GM03348 (cell line): ENCODE measurements at places on chromosomes 7 and 10.

DNA sequence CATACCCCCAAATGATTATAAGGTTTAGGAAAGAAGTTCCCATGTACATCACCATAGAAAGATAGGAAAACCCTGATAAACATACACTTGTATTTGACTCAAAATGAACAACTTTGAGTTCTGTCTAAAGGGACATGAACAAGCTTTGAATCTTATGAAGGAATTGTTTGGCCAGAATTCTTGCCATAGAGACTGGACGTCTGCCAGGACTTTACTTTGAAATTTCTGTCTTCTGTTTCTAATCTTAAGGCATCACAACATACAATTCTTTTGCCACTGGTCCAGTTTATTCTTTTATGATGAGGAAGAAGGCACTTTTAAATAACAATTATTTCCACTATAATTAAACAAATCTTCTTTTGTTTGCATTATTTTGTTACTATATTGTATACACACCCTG lies 26.2 kb upstream of the CYP26C1 start:
- DNase-seq: no peak

DNA sequence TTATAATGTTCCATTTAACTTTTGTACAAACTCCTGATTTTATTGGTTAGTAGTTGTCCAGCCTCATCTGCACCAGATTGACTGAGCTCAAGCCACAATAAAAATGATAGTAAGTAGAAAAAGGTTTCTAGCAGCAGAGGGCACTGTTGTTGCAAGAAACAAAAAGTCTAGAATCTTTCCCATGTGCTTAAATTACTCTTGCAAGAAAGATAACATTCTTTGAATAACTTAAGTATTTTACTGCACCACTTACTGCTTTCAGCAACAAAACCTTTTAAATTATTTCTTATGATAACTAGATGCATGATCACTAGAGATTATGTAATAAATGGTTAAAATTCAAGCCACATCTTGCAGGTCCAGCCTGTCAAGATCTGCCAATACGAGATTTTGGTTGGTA lies 27.0 kb downstream of the LMOD2 start:
- DNase-seq: peak; percentile 41

DNA sequence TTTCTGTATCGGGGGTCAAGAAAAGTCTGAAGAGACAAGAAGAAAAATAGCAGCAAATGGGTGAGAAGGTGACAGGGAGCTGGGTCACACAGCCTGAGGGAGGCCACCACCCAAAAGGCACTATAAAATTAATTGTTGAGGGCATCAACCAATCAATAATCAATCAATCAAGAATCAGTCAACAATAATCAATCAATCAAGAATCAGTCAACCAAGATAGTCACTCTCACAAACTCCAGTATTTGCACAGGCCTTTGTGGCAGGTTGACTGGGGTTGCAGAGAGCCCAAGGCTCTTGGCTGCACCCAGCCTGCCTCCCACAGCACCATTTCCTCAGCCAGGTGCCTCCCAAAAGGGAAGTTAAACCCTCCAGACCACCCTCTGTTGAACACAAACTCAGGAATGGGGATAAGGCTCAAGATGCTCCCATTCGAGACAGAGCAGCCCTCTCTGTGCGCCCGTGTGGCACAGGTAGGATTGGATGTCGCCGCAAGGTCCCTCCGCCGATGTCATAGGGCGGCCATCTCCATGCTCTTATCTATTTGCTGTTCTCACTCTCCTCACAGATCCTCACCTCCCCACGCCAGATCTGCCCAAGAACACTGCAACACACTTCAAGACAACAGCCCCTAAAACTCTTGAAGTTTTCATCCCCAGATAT lies 64.0 kb downstream of the TNS3 start:
- DNase-seq: no peak

DNA sequence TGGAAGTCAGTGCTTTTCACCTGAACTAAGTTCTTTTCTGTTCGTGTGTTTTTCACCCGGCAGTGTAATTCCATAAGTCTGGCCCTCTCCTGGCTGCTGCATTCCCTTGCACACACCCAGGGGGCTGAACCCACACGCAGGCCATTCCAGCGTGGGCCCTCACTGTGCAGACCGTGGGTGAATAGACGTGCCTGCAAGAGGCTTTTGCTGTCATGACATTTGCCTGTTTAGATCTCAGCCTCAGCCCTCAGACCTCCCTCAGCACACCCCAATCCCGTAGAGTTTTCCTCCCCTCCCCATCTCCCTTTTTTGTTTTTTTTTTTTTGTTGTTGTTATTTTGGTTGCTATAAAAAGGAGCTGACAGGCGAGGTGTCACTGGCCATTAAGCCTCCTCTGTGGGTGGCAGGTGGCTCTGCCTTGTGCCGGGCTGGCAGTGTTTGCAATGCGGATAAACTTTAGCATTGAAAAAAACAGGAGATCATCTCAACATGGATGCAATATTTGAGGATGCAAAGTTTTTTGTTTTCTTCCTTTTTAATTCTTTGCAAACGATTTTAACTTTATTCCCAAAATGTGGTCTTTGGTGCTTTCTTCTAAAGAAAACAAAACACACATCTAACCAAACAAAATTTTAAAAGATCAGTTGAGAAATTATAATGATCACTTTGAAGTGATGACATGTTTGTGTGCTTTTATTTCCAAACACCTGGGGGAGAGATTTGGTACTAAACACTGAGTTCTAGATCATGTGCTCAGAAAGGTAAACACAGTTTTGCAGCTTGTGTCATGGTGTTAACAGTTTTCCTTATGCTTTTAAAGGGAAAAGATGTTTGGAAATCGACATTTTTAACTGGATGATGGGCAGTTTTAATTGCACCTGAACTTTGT lies 58.8 kb downstream of the WDR37 start:
- DNase-seq: no peak

DNA sequence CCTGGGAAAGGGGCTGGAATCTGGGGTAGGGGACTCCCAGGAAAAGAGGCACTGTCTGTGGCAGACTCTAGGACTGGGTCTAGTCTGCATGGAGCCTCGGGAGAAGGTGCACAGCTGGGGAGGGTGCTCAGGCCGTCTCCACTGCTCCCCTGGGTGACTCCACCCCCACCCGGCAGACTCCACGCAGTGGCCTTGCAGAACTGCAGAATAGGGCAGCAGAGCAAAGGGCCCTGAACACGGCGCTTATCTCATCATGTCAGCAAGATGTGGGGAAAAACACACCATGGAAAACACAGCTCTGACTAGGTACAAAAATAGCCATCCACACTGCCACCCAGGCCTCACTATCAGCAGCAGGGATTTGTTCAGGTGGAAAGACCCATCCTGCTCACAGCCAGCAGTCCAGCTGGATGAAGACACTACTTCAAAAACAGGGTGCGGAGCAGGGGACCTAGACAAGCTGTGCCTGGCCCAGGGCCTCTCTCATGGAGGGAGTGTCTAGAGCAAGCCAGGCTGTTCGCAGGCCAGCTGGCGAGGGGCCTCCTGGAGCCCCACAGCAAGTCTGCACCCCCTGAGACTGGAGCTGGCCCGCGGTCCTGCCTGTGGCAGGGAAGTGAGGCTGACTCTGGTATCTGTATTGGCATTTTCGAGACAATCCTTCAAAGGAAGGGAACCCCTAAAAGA lies 11.7 kb downstream of the MAT1A start:
- no peak for DNase-seq

DNA sequence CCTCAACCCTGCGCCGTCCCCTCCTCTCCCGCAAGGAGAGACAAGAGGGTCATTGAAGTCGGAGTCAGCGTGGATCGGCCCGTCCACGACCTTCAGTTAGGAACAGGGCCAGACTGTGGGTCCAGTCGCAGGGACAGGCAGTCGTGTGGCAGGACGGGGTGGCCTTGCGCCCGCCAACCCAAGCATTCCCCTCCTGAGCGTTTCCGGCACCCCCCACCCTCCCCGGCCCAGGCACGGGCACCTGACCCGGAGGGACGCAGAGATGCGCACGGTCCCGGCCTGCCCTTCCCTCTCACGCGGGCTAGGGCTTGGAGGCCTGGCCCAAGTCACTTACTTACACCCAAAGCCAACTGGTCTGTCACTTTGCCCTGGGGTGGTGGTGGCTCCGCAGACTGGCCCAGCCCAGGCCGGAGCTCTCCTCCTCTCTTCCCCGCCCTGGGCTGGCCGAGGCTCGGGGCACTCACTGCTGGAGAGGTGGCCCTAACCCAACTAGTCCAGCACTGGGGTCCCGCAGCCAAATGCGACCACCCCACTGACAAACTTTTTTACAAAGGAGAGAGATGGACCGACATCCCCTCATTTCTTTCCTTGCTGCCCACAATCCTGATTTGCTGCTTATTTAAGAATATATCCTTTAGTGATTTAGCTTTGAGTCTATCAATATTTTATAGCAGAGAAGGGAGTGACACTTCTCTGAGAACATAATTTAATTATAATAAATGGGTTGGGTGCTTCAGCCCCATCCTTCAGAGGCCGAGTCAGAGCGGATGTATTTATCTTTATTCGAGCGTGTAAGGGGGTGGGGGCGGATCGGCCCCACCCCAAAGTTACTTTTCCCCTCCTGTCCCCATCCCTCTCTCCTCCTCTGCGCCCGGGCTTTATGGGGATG lies 1.2 kb upstream of the UNCX start:
- DNase-seq: no peak

- peak; percentile 52 for DNase-seq
Observed at GRCh38 chr7:130904031-130904757, 170.2 kb upstream of the KLF14 start.

DNA sequence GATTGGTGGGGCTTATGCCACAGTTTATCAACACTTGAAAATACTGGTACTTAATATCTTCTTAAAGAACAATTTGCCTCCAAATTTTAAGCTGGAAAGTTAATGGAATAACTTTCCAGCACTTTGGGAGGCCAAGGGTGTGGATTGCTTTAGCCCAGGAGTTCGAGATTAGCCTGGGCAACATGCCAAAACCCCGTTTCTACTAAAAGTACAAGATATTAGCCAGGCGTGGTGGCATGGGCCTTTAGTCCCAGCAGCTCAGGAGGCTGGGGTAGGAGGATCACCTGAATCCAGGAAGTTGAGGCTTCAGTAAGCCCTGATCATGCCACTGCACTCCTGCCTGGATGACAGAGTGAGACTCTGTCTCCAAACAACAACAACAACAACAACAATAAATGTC lies 56.0 kb downstream of the PRF1 start:
- no peak for DNase-seq
